ENCODE measurements at places on chromosomes 13 and 19. TPM values are rescaled to one million over a fixed set of nuclear protein-coding genes. Genes with fewer than 3 reads are reported as not detected.

The RNF225 gene
- not detected for polyA plus RNA-seq

The SLC17A7 gene
- polyA plus RNA-seq = 0.32 TPM

The OR10H3 gene
- polyA plus RNA-seq = not detected

The IL27RA gene
- 8.2 TPM for polyA plus RNA-seq

The ZNF442 gene
- polyA plus RNA-seq = 7.1 TPM

The KLC3 gene
- 3.0 TPM for polyA plus RNA-seq
